ENCODE measurements at places on chromosomes 4 and X. TPM values are rescaled to one million over a fixed set of nuclear protein-coding genes. Genes with fewer than 3 reads are reported as not detected.

Gene RASSF6
- total RNA-seq, result not detected

GRCh38 chrX:74195120-74195519 lies 108.9 kb upstream of the ZCCHC13 start:
- DNase-seq, result no peak
- H3K27me3 ChIP-seq, result peaks cover 3% of the 10 kb centered on the region
- no peak overlapping the region for H3K4me3 ChIP-seq
- H3K27ac ChIP-seq, result no peak overlapping the region
- no peaks in the 10 kb centered on the region for H3K36me3 ChIP-seq

Gene NLGN4X
- total RNA-seq, result not detected

DNA sequence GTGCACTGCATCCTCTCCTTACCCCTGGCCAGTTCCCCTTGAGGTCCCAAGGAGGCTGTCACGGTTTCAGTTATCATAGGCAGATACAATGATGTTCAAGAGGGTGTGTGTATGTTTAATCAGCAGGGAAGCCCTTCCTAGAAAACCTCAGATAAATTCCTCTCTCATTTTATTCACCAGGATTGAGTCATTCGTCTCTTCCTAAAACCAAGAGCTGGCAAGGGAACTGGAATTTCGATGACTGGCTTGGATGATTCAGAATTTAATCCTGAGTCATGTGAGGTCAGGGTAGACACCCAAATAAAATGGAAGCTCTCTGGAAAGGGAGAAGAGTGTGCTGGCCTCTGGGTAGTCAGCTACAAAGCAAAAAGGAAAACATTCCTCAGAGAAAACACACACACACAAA lies 106.2 kb upstream of the RAPGEF2 start:
- H3K36me3 ChIP-seq, result no peaks in the 10 kb centered on the region
- no peaks in the 10 kb centered on the region for H3K4me1 ChIP-seq
- no peak overlapping the region for H3K4me3 ChIP-seq
- no peak overlapping the region for H3K27ac ChIP-seq
- no peaks in the 10 kb centered on the region for H3K27me3 ChIP-seq

Gene SPANXB1
- not detected for total RNA-seq

Gene CHRDL1
- total RNA-seq, result not detected

Gene CT83
- not detected for total RNA-seq

DNA sequence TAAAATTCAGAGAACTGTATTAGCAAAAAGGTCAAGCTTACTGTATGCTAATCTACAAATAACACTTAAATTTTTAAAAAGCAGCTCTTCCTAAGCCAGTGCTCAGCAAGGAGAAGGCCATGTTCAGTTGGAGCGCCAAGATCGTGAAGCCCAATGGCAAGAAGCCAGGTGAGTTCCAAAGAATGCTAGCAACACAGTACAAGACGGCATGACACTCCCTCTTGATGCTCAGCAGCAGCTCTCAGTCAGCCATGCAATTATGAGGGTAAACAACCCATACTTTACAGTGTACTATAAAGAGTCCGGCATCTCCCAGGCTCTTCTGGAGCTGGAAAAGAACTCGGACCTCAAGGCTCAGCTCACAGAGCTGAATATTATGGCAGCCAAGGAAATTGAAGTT lies 34.9 kb downstream of the STX18 start:
- peaks cover 6% of the 10 kb centered on the region for H3K36me3 ChIP-seq
- no peak overlapping the region for H3K27ac ChIP-seq
- no peak for DNase-seq
- H3K4me1 ChIP-seq, result peaks cover 8% of the 10 kb centered on the region

DNA sequence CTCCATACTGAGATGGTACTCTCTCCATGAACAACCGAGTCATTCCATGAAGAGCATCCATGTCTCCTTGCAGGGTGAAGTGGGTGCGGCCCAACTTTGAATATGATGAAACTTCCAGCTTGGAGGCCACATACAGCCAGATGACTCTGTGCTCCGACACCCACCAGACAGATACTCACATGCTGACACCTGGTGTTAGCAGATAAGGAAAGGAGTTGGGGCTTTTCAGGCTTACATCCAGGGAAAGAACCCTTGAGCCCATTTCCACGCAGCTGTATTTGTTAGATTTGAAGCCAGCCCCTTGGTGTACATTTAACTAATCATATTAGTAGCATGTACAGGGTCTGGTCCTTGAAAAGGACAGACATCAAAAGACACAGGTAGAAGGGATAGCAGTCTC lies 62.1 kb upstream of the PRRG3 start:
- H3K27me3 ChIP-seq, result no peaks in the 10 kb centered on the region
- no peak overlapping the region for H3K4me3 ChIP-seq
- no peaks in the 10 kb centered on the region for H3K4me1 ChIP-seq
- H3K27ac ChIP-seq, result no peak overlapping the region
- no peaks in the 10 kb centered on the region for H3K36me3 ChIP-seq
- no peak for DNase-seq

Gene KCNE5
- 0.68 TPM for total RNA-seq

DNA sequence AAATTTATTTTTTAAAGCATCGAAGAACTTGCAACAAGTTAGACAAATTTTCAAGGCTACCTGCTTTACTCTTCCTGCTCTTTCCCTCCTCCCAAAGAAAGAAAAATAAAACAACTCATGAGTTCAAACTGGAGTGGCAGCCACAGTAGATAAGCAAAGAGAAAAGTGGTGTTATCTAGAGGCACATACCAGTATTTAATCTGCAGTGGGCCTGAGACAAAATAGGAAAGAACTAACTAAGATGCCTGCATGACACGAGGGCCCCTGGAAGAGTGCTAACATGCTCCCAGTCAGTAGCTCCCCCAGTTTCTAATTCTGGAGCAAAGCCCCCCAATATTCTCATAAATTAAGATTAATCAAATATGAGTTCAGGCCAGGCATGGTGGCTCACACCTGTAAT lies 7.9 kb downstream of the ARL9 start:
- no peak overlapping the region for H3K4me3 ChIP-seq
- DNase-seq, result no peak
- no peaks in the 10 kb centered on the region for H3K36me3 ChIP-seq
- no peaks in the 10 kb centered on the region for H3K4me1 ChIP-seq

Gene AR
- total RNA-seq, result not detected

Gene INTU
- total RNA-seq, result 0.16 TPM

Gene MAGEC2
- not detected for total RNA-seq

DNA sequence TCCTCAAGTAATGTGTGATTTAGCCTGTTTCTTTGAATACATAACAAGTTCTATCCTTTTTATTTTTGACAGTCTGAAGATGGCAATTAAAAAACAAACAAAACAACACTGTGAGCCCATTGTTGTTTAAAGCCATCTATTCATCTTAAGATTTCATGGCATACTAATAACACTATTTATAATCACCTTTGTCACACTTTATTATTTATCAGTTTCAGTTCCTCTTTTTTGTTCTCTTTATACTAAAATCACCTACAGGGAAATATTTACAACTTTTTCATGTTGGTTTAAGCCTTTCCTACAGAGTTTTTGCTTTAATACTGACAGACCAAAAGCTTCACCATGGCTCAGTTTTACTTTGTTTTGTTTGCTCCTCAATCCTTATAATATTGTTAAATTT lies 247.4 kb upstream of the CTSO start:
- H3K27ac ChIP-seq, result no peak overlapping the region
- H3K4me1 ChIP-seq, result no peaks in the 10 kb centered on the region
- no peaks in the 10 kb centered on the region for H3K27me3 ChIP-seq
- no peaks in the 10 kb centered on the region for H3K36me3 ChIP-seq
- H3K4me3 ChIP-seq, result no peak overlapping the region
- no peak for DNase-seq

Measured in activated CD8-positive, alpha-beta T cell treated with anti-CD3 and anti-CD28 coated beads, Interleukin-2, amount 10 ng/mL, durations not matched to agents 7 days and 5 days (primary cell).